Islet precursor cell (in vitro differentiated cells): ENCODE measurements at places on chromosomes 3 and 15.

DNA sequence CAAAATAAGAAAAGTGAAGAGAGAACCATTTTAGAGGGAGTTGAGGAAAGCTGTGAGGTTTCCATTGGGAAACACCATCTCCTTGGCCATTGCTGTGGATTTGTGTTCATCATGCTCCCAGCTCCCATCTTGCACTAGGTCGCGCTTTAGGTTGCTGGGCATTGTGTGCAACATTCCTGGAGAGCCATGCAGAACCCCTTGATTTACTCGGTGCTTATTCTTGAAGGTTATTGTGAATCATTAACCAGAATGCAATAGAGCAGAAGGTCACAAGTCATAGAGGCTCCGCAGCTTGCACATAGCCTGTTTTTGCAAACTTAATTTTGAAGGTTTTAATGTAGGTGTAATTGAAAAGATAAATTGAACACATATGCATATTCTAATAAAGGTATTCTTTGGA is 239.2 kb upstream of the IL12A start:
- DNase-seq = no peak

DNA sequence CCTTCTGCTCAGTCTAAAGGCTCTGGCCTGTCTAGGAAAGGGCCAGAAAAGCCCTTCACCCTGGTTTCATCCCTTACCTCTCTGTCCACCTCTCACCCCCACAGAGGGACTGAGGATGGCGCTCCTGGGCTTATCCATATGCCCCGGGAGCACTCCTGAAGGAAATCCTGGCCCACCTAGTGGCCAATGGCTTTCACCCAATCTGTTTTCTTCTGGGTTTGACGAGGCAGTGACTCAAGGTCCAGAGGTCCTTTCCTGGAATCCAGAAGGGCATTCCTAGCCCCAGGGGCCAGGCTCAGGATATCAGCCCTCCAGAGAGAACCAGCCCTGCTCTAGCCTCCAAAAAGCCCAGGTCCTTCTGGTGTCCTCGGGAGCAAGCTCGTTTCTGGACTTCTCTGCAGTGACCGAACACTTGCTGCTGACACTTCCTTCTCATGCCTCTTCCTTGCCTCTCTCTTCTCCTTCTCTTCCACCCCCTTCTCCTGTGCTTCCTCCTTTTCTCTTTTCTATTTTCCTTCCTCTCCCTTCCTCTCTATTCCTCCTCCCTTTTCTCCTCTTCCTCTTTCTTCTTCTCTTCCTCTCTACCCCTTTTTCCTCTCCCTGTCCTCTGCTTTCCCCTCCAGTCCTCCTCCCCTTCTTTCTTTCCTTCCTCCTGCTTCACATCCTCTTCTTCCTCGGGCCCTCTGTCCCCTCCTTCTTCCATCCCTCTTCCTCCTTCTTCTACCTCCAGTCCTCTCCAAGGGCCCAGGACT is 59.6 kb downstream of the RHCG start:
- DNase-seq = peak; percentile 78

GRCh38 chr15:39427705-39428104 is 153.2 kb upstream of the THBS1 start:
- peak; percentile 65 for DNase-seq

- peak; percentile 80 for DNase-seq
Measured at GRCh38 chr3:138187296-138188012, at the start of gene ARMC8. TSS of gene ARMC8 (plus strand) at chr3:138187301. CDS start at chr3:138187555, 254 bp downstream.

DNA sequence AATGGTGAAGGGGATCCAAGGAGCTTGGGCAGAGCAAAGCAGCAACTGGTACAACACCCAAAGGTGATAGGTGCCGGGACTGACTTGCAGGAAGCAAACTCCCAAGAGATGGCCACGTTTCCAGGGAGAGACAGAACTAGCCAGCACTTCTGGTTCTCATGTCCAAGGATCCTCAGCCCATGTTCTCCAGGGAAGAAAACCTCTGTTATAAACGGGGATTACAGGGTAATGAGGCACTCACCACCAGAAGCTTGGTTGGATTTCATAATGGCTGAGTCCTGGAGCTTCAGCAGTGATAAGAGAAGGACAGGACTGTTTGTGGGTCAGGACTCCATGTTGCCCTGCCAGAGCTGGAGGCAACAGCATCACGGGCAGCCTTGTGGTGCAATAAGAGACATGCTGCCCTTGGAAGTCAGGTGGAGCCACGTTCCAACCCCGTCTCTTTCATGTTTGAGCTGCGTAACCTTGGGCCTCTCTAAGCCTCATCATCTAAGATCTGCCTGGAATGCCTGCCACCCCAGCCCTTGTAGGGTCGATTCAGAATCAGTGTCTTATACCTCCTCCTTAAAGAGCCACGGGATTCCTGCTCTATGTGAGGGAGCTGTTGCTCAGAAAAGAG is 181.0 kb downstream of the ABHD5 start:
- DNase-seq = peak; percentile 50

DNA sequence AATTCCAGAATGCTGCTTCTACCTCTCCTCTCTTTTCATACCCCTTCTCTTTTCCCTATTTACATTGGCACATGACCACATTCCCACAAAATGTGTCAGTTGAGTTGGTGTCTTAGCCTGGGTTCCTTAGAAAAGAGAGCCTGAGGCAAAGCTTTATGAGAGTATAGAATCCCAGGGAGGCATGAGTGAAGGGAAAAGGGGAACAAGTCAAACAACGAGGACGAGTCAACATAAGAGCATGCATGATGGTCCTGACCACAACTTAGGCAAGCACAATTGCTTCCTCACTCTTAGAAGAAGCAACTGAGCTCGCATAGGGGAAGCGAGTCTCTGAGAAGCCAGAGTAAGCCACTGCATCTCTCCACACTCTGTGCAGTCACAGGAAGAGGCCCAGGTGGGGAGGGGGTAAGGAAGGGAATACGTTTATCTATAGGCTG is 15.4 kb upstream of the ZNF774 start:
- peak; percentile 83 for DNase-seq

- no peak for DNase-seq
Measured at GRCh38 chr3:51379301-51379700, 5.8 kb upstream of the MANF start.

- DNase-seq = peak; percentile 56
Measured at GRCh38 chr3:166560253-166560652, 723.0 kb upstream of the BCHE start.

DNA sequence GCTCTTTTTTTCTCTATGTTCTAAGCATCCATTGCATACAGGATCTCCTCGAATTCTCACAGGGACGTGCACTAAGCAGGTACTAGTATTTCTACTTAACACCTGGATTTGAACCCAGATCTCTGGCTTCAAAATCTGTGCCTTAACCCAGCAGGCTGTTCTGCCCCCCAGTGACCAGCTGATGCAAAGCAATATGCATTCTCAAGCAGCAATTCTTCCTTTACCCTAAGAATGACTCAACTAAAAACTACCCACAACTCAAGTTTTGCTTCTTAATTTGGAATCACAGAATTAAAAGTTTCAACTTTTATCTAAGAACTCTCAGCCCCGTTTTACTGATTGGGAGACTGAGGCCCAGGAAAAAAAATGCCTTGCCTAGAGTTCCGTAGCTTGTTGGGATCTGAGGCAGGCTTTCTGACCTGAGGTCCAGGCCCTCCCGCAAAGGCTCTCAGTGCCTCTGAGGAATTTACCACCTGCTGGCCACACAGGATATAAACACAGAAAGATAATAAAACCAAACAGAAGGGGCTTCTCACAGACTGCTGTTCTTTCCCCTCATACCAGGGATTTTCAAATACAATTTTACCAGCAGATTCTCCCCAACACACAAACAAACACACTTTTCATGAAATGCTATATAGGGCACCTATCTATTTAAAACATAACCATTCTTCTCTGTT is 115.4 kb upstream of the RAD18 start:
- DNase-seq = peak; percentile 60

- DNase-seq = peak; percentile 72
Measured at GRCh38 chr3:140276703-140277102, 341.7 kb downstream of the CLSTN2 start.

DNA sequence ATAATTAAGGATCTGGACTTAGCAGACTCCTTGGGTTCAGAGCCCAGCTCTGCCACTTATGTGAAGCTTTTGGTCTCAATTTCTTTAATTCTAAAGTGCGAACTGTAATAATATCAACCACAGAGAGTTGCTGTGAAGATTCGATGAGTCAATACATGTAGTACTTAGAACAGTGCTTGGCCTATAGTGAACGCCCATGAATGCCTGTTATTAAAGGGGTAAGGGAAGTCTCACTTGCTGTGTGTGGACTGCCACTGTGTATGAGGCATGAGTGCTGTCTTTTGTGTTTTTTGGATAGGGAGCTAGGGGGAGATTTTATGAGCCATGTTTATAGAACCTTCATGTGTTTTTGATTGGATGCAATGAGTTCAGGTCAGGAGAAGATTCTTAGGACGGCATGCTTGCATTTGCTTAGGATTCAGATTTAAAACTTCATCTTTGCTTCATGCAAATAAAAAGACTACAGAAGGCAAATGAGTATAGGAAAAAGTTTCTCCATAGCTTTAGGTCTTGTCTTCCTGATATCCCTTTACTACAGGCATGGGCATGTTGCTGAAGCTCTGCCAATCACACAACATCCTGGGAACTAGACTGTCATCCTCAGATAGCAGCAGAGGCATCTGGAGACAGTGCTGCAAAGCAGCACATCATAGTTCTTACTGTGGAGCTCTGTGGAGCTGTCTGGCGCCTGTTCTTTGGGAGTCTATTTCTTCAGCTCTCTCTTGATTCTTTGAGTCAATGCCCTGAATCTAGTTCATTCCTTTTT is 50.0 kb downstream of the PLS1 start:
- DNase-seq = no peak

DNA sequence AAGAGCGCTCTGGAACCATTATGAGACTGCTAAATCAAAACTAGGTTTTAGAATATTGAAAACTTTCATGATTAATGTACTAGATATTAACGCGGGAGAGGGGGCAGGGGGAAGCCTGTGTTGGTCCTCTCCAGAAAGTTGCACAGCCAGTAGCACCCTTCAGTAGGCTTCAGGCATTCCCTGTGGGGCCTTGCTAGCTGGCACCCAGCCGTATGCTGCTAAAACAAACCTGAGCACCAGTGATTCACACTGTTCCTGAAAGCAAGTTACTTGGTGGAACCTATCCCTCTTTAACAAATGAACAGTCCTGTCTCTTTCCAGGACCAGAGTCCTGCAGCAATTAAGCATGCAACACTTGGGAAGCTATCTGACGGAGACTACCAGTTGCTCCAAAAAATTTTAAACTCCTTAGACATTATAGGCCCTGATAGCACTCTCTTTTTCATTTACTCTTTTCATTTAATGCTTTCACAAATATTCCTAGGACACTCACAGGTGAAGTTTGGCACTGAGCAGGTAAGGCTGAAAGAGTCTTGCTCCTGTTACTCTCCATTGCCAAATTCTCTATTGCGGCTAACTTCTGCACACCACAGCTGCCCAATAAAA is 1.2 kb upstream of the ATRIP start:
- peak; percentile 48 for DNase-seq

GRCh38 chr3:64627471-64628321 is 60.1 kb downstream of the ADAMTS9 start:
- DNase-seq = no peak

- no peak for DNase-seq
Measured at GRCh38 chr3:188126934-188127333, 27.0 kb upstream of the LPP start.

DNA sequence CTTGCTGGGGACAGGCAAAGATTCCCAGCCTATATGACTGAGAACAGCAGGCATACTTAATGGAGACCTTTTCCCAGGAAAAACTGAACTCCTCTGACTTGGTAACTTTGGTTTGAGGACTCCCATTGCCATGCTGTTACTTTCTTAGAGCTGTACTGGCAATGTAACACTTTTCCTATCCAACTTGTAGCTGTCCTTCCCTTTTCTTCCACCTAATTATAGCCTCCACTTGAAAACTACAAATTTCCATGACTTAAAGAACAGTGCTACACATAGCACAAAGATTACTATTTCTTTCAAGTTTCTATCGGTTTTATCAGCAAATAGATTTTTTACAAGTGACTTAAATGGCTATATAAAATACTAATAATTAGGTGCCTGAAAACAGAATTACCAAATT is 116.9 kb downstream of the GSK3B start:
- DNase-seq = no peak

GRCh38 chr3:111949712-111950111 is 29.1 kb upstream of the ABHD10 start:
- no peak for DNase-seq

DNA sequence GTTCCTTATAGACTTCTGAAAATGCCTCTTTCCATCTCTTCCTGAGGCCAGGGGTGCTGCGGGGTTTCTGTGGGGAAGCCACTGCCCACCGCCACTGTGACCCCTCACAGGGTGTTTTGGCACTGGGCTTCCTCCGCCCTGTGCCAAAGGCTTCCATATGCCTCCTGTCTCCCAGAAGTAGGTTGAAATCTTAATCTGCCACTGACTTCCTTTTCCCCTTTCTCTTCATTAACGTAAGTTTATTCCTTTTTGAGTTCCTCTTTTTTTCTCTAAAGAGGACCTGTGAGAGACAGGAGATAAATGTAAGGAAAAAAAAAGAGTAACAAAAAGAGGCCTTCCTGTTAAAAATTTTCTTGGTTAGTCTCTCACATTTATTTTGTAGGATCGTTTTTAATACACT is 220.5 kb downstream of the CTNNB1 start:
- no peak for DNase-seq

DNA sequence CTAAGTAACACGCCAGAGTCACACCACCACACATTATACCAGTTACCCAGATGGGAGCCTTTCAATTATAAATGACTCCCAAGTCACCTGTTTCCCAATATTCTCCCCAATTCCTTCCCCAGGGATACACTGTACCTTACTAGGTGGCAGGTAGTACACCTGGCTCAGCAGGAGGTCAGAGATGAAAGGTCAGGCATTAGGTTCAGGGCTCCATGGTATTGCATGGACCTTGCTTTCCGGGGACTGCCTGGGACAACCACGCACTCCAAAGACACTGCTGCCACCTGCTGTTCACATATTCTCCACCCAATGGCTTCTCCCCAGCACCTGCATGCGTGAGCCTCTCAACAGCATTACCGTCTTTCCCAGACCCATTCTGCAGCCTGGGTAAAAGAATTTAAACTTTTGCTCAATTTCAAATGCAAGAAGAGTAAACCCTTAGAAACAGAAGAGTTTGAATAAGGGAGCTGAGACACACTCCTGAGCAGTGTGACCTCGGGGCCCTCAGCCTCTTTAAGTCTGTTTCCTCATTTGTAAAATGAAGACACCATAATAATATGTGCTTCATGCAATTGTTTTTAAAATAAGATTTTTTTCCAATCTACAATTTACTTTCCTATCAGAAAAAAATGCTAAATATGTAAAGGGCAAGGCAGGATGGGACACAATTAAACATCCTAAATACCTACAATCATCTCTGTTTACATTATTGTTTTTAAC is 28.0 kb upstream of the LACTB start:
- peak; percentile 91 for DNase-seq

DNA sequence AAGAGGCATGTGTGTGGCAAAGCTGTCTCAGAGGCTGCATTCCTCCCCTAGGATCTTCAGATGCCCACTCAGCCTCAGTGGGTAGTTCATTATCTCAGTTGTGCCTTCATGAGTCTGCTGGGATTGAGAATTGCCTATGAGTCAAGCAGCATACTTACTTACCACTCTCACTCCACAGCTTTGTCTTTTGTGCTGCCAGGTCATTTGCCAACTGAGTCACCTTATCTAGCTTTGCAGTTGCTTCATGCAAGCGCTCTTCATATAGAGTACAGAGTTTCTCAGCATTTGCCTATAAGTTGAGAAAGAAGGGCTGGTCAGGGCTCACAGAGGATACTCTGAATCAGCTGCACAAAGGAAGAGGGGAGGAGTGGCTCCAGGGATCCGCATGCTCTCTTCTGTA is 89.5 kb downstream of the MYH15 start:
- DNase-seq = no peak
